ENCODE measurements at places on chromosomes 4 and X.

GRCh38 chr4:67576538-67576937, 18.0 kb downstream of the STAP1 start:
- no peak for DNase-seq

- no peak for DNase-seq
Measured at GRCh38 chr4:36533944-36534343, 252.5 kb downstream of the DTHD1 start.

GRCh38 chrX:16333453-16333852, 166.2 kb downstream of the MAGEB17 start:
- DNase-seq = no peak

- no peak for DNase-seq
Measured at GRCh38 chrX:110569506-110569905, 210.9 kb downstream of the RTL9 start.

- DNase-seq = no peak
Measured at GRCh38 chr4:76270244-76271175, 19.0 kb downstream of the FAM47E start.

- no peak for DNase-seq
Measured at GRCh38 chrX:74613370-74614092, 893 bp downstream of the RLIM start.

- no peak for DNase-seq
Measured at GRCh38 chrX:116873671-116874070, 410.9 kb upstream of the CT83 start.

DNA sequence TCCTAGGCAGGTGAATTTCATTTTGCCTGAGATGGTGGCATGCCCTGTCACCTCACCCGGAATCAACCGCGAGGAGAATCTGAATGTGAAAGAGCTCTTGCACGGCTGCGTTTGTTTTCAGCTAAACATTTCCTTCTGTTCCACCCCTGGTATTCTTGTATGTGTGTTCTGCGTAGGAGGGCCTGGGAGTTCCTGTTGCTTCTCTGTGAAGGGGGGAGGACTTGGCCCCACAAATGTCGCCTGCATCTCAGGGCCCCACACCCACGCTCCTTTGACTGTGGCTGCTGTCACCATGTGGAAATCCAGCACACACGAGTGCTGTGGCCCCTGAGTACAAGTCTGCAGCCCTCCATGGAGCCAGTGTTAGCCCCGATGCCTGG, 45.8 kb upstream of the CLCN4 start:
- DNase-seq = peak; percentile 66

- DNase-seq = no peak
Measured at GRCh38 chrX:13825178-13825762, 8.4 kb upstream of the GPM6B start.

DNA sequence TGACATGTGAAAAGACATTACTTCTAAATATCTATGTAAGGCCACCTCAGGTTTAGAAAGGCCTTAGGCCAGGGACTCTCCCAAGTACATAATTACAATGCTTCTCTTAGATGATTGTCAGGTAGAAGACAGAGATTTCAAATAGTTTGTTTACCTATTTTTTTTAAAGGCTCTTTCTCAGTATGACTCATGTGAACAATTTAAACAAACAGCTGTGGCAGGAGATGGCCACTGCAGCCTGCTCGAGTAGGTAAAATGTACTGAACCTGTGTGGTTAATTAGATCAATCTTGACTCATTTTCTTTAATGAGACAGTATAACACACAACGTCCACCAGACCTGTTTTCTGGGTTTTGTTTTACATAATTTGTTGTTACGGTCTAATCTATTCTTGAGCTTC, 50.2 kb downstream of the LEF1 start:
- DNase-seq = no peak
